SK-MEL-5 (cell line): ENCODE measurements at places on chromosomes 3 and 15.

GRCh38 chr3:71614869-71615268 lies 31.3 kb upstream of the FOXP1 start:
- DNase-seq: no peak

DNA sequence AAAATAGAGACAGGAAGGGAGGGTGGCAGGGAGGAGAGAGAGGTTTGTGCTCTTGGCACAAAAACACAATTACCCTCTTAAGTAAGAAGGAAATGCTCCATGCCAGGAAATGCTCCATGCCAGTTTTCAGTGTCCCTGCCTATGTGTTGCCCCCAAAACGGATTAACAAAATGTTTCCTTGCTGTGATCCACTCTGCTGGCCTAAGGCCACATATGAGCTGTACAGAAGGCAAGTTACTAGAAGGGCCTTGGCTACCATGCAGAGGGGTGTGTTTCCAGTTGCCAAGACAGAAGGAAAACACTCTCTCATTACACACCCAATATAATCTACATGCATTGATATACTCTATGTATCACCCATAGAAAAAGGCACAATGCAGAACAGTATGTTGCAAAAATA lies 98.2 kb upstream of the PTPRG start:
- DNase-seq: no peak

DNA sequence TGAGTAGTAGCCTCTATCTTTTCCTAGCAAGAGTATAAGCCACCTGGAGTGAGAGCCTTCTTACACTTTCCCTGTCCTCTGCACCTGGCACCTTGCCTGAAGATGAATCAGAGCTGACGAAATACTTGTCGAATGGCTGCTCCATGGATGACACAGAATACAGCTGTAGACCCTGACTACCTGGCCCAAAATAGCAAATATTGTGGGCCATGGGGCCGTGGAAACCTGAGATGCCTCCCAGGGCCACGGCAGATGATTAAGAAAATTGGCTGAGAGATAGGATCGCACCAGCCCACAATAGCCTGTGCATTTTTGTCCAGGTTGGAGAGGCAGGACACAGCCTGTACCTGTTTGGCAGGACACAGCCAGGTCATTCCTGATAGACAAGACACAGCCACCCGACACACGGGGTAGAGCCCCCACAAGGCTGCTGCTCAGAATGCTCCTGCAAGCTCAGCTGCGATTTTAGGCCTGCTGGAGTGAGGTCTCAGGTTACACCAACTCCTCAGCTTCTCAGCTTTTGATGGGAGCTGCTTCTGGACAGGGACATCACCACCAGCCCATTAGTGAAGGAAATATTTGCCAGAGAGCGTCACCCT lies 22.9 kb upstream of the TPM1 start:
- DNase-seq: no peak

- DNase-seq: peak; percentile 38
Observed at GRCh38 chr15:50077651-50078050, 41.4 kb downstream of the ATP8B4 start.

- DNase-seq: no peak
Observed at GRCh38 chr3:38121451-38121831, 15.5 kb downstream of the ACAA1 start.

DNA sequence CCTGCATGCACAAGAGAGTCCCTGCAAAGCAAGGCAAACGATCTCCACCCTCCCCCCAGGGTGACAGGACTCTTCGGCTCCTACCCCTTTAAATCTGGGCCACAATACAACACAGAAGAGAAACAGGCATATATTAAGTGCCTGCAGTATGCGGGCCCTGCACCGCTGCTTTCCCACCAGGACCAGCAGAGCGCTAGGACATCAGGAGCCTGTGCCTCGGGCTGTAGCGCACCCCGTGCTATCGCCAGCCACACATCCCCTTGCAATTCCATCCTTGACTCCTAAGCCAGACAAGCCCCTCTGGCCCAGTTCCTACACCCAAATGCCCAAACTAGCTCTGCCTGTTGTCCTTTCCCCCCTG lies 4.1 kb downstream of the GALNT15 start:
- no peak for DNase-seq

GRCh38 chr3:16338999-16339398 lies 74.0 kb downstream of the OXNAD1 start:
- no peak for DNase-seq

DNA sequence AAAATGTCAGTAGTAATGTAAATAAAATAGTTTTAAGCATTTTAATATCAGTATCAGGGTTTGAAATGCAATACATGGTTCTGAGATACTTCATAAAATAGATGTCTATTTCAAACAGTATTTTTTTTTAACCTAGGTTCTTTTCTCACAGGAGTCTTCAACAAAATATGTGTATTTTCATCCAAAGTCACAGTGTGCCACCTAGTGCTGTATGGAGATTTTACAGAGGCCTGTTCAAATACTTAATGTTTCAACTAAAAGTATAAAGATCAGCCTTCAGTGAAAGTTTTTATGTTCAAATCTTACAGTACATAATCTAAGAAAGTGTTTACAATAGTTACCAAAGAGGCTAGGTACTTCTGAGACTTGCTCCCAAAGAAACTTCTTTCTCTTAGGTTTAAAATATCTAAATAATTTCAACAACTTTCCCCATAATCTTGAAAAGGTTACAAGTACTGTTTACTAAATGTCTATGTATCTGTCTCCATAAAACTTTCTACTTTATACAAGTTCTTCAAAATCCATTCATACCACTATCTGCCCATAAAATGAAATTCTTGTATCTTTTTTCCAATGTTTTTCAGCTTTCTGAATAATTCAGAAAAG lies 38.3 kb downstream of the SCAPER start:
- peak; percentile 61 for DNase-seq

GRCh38 chr15:73569361-73569760 lies 63.8 kb downstream of the NPTN start:
- peak; percentile 8 for DNase-seq

DNA sequence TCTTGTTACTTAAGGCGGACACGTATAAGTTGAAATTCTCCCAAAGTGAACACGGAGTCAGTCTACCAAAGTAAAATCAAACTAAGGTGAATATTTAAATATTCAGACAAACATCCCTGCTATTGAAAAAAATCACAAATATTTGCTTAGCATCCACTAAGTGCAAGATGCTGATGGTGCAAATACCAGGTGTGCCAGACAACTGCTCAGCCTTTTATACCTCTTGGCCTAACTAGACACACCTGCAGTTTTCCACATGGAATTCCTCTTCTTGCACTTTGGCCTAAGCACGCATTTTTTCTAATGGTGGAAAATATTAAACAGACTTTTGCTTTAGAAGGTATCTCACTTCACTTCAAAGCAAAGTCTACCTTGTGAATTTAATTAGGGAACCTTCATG lies 84.1 kb upstream of the ICE2 start:
- DNase-seq: no peak

- no peak for DNase-seq
Observed at GRCh38 chr3:52563984-52564383, 27.6 kb downstream of the UQCC5 start.
